ENCODE measurements at places on chromosomes 7 and 10.

DNA sequence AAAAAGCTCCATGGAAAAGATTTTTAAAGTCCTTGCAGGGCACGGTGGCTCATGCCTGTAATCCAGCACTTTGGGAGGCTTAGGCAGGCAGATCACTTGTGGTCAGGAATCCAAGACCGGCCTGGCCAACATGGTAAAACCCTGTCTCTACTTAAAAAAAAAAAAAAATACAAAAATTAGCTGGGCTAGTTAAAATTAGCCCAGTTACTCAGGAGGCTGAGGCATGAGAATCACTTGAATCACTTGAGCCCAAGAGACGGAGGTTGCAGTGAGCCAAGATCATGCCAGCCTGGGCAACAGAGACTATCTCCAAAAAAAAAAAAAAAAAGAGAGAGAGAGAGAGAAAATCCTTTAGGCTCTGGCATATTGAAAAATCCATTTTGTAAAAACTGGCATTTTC is 61.9 kb downstream of the CCDC6 start:
- DNase-seq = no peak

- no peak for DNase-seq
Measured at GRCh38 chr7:116399819-116400218, 99.7 kb upstream of the CAV2 start.

DNA sequence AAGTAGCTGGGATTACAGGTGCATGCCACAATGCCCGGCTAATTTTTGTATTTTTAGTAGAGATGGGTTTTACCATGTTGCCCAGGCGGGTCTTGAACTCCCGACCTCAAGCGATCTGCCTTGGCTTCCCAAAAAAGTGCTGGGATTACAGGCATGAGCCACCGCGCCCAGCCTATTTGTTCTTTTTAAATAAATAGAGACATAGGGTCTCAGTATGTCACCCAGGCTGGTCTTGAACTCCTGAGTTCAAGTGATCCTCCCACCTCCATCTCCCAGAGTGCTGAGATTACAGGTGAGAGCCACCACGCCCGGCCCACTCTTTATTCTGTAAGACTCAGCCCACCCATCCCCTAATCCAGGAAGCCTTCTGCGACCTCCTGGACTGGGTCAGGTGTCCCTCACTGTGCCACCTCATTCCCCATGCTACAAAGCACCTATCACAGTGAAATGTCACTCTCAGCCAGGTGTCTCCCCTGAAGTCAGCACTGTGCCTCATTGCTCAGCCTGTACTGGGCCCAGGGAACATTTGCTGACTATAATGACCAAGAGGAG is 2.8 kb downstream of the TMEM120A start:
- DNase-seq = no peak

DNA sequence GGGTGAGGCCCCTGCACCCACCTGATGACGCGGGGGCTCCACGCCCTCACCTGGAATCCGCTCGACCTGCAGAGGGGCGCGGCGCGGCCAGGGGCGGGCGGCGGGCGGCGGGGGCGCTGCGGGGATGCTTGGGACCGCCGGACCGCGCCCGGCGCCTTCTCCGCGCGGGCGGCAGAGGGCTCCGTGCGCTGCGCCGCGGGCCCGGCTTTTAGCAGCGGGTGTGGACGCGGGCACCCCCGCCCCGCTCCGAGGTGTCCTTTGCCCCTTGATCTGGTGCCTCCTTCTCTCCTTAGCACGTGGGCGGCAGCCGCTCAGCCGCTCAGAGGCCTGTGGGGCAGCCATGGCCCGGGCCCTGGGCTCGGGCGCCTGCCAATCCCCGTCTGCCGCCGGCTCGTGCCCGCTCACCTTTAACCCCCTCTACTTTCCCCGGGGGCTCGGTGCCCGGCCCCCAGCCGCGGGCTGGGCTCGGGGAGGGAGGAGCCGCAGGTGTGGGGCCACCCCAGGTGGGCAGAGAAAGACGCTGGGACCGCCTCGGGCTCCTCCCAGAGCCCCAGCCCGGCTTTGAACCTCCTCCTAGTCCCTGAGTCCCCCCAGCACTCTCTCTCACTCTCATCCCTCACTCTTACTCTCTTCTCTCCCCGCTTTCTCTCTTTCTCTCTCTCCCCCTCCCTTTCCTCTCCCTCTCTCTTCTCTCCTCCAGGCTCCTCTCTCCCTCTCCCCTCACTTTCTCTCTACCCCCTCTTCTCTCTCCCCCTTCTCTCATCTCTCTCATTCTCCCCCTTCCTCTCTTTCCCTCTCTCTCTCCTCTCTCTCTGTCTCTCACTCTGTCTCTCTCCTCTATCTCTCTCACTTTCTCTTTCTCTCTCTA is 19.7 kb upstream of the VPS37D start:
- peak; percentile 66 for DNase-seq

GRCh38 chr10:94014304-94014703 is 20.6 kb downstream of the PLCE1 start:
- no peak for DNase-seq

- DNase-seq = no peak
Measured at GRCh38 chr10:114821915-114822443, 399 bp downstream of the FHIP2A start.

DNA sequence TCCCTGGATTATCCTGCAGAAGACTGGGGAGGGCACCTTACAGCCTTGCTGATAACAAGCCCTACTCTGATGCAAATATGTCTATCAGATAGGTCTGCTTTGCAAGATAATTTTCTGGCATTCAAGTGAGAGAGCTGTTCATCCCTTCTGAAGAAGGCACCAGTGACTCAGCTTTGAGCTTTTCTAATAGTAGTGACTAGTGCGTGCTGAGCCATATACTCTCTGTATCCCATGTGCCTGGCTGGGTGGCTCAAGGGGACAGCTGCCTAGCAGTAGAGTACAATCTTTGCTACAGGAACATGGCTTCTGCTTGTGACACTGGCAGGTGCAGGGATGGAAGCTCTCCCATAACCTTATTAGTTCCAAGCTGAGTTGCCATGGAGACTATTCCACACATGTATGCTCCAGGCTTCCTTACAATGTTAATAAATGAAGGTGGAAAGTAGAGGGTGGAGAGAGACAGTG is 35.0 kb upstream of the ABCB4 start:
- no peak for DNase-seq

DNA sequence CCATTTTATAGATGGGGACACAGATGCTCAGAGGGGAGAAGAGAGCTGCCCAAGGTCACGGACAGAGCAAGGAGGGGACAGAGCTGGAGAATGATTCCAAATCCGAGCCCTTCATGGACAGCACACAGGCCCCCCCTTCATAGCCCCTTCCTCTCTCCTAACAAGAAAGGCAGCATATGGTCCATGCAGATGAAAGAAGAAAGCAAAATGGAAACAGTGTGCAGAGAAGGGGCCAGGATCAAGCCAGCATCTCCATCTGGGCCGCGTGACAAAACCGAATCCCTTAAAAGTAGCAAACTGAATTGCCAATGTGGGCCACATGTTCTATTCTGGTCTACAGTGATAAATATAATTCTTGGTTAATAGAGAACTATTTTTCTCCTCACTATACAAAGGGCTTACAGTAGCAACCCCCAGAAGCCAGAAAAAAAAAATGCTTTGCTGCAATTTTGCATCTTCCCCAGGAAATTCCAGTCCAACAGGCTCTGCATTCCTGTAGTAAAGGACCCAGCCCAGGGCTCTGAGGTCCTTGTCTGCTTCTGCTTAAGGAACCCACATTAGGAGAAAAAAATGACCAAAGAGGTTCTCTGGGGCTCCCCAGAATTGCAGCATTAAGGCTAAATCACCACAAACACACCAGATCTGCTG is 7.8 kb downstream of the CPXM2 start:
- no peak for DNase-seq

GRCh38 chr7:100641860-100642533 is 645 bp upstream of the TFR2 start:
- DNase-seq = no peak

- no peak for DNase-seq
Measured at GRCh38 chr10:99534939-99535763, 2.4 kb downstream of the NKX2-3 start.

DNA sequence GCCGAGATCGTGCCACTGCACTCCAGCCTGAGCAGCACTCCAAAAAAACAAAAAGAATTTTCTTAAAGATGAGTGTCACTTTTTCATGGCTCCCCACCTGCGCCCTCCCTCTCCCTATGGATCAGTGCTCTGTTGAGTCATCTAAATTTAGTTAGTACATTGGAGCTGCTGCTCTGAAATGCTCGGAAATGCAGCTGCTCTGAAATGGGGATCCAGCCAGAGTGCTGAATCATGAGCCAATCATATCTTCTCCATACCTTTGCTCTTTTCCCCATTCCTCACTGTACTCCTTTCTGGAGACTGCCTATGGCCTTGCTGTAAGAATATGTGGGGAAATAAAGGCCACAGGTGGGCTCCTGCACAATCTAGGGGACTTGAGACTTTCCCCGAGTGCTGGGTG is 188.8 kb downstream of the ZNF438 start:
- no peak for DNase-seq

DNA sequence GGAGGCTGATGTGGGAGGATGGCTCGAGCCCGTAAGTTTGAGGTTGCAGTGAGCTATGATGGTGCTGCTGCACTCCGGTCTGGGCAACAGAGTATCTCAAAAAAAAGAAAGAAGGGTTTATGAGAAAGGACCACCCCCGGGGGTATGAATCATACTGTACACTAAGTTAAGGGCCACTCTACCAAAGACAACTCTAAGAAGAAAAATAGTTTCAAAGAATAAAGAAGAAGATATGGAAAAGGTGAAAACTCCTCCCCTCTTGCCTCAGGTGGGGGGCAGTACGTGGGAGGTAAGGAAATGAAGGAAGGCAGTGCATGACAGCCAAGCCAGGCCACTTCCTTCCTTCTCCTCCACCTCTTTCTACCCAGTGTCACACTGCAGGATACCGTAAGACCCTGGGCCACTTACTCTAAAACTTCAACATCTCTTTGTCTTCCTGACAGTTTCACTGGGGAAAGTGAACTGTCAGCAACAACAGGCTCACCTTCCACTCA is 61.3 kb downstream of the PIP4K2A start:
- no peak for DNase-seq

DNA sequence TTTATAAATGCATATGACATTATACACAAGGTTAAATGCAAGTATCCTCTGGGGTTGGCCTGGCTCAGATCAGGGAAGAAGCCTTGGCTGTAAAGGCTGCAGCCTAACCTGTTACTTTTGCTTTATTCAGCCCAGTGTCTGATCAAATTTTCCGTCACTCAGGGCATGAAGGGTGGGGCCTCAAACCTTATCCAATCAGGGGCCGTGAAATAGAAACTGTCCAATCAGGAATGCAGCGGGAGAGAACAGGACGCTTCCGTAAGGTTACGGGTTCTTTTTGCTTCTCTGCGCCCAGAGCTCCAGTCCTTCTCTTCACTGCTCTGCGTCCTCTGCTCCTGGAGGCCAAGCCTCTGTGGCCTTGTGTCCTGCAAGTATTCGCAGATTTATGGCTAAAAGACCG is at the start of gene ZNF716:
Gene ZNF716, plus strand, starts transcription at position 274 of the 400 bp plus-strand sequence. Its CDS starts 112 bp downstream, at position 386.
- no peak for DNase-seq

DNA sequence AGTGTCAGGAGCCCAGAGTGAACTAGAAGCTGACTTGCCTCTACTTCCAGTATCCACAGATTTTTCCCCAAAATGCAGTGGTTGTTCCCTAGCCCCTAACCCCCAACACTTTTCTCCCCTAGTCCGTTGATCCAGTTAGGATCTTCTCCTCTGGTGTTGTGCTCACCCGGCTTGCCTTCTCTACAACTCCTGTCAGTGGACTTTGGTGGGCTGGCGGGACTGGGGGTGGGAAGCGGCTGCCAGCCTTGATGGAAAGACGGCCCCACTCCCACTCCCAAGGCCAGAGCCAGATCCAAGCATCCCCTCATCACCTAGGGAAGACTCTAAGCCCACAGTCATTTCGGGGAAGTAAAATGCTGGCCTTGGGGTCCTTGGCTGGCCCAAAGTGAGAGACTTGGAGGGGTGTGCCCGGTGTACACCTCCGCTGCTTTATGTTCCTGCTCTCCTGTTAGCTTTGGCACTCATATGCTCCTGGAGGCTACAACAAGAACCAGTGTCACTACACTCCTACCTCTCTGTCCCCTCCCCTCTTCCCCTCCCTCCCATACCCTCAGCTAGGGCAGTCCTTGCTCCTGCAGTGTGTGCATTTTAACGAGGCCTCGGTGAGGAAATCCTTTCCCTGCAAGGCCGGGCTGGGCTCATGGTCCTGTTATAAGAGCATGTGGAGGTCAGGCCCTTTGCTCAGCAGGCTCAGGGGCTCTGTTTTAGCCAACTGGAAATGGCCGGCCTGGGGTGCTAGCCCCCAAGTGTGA is 930 bp upstream of the HOXA10 start:
- DNase-seq = no peak

DNA sequence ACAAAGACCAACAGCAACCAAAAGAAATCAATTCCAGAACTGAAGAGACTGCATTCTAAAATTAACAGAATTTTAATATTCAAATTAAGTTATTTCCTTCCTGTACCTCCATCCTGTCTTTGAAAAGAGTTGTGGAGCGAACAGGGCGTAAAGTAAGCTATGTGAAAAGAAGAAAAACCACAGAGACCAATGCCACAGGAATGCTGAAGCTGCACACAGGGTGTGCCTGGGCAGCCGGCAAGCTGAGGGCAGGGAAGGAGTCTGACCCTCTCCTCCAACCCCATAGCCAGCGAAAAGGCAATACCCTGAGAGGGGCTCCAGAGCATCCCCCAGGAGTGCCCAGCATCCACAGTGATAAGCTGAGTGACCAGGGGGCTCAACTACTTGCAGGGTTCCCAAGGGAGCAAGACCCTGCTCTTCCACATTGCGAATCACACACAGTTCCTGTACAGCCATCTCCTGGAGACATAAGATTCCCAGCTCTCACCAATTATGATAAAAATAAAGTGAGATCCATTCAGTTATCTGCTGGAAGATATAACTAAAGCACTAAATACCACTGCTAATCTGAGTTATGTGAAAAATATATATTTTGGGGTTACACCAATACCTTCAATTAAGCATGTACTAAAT is 93.8 kb downstream of the PARD3 start:
- no peak for DNase-seq

DNA sequence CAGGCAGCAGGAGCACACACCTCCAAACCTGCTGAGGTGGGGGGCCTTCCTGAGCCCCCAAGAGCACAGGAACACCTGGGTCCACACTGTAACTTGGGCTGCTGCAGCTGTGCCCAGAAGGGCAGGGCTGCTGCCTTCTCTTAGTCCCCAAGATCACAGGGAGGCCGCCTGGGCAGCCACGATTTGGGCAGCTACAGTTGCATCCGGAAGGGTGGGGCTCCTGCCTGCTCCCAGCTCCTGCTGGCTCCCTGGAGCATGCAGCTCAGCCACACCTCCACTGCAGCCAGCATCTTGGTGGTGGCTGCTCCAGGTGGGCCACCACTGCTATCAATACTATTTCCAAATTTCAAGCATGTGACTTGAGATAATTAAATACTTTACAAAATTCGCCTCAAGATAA is 38.5 kb upstream of the AGMO start:
- DNase-seq = no peak

DNA sequence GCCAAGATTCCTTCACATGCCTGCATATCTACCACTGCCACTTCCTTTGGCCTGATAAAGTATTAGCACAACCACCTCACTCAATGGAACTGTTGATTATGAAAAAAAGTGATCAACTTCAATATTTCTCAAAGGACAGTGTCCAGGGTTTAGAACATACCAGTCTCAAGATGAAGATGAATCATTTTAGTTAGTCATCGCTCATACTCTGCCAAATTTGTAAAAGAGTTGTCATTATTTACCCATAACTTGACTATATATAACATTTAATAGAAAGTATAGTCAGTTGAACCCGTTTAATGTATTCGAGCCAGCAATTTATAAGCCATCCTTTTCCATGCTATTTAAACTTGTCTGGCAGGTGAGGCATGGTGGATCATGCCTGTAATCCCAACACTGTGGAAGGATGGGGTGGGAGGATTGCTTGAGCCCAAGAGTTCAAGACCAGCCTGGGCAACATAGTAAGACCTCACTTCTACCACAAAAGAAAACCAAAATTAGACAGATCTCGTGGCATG is 33.2 kb downstream of the SPAM1 start:
- no peak for DNase-seq

- DNase-seq = peak; percentile 25
Measured at GRCh38 chr7:106568680-106569499, 92.1 kb downstream of the CCDC71L start.

Measured in HEK293T (cell line).